Upper lobe of right lung (tissue), 1 donor: ENCODE measurements at places on chromosomes 1 and 21. TPM values are rescaled to one million over a fixed set of nuclear protein-coding genes. Genes with fewer than 3 reads are reported as not detected.

GRCh38 chr1:185373813-185374529 is 56.9 kb upstream of the IVNS1ABP start:
- no peak for DNase-seq

GRCh38 chr21:26888931-26889330 is 43.7 kb upstream of the ADAMTS1 start:
- no peak for DNase-seq

DNA sequence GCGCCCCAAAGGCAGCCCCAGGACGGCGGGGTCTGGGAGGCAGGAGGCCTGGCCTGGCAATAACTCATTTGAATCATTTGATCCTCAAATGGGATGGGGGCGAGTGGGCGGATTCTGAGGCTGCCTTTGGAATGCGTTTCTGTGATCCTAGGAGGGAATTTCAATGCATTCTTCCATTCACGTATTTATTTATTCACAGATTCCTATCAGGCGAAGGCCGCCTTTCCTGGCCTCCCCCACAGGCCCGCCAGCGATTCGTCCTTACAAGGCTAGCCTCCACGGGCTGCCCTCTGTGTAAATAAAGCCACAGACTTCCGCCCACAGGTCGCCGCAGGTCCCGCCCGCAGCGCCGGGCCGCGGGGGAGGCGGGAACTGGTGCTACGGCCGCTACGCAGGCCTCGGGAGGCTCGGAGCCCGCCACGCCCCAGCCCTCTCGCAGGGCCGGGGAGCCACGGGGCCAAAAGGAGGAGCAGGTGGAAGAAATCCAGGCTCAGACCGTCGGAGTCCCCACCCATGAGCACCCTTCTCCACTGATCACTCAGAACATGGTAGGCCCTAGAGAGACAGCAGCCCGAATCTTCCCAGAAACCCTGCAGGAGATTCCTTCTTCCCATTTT is 31.3 kb upstream of the JUN start:
- DNase-seq = peak; percentile 96

- no peak for DNase-seq
These were observed 89.4 kb upstream of the S1PR1 start for GRCh38 chr1:101147381-101147780.

DNA sequence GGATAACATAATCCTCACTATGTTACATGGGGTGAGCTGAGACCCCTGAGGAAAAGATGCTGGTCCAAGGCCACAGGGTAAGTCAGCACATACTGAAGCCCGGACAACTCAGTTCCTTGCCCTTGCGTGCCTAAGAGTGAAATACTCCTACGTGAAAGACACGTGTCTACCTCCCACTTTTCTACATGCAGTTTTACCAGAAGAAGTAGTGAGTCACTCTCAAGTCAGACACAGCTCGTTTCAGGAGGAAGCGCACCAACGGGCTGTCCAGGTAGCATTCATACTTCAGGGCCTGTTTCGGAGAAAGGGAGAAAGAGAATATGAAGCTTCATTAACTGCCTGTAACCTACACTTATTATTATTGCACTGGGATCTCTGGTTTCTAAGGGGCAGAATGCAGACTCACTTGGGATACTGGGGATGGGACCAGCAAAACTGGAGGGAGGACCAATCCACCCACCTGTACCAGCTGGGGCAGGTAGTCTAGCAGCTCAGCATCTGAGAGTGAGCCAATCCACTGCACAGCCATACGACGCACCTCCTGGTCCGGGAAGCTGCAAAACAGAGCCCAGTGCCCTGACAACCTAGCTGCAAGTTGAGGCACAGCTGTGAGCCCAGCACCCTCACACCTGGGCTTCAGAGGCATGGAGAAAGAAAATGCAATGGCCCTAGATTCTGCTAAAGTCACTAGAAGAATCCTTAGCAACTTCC is 32.4 kb upstream of the PPP1R15B start:
- no peak for DNase-seq

GRCh38 chr1:165381745-165382505 is 25.4 kb upstream of the LMX1A start:
- DNase-seq = no peak

- DNase-seq = no peak
These were observed 68.6 kb downstream of the SIPA1L2 start for GRCh38 chr1:232561381-232561780.

DNA sequence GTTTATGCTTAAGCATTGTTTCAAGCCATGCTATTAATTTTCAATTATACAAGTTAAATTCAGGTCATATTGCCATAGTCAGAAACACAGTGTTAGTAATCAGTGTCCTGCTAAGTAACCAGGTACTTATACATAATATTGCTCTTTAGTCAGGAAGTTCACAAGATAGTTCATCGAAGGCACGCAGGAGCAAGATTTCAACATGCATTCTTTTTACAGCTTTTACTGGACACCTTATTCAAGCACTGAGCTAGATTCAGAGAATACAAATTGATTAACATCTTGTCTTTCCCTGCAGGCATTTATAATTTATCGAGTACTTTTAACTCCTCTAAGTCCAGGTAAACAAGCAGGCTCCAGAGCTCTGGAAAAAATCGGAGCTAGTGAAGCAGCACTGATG is 202.3 kb upstream of the BRINP3 start:
- no peak for DNase-seq

GRCh38 chr21:35451276-35451675 is 402.2 kb upstream of the RUNX1 start:
- no peak for DNase-seq

GRCh38 chr1:9717193-9718005 is 65.9 kb downstream of the PIK3CD start:
- peak; percentile 86 for DNase-seq

GRCh38 chr1:161198897-161199431 is at the start of gene ADAMTS4:
ADAMTS4 (minus strand) TSS chr1:161199054; CDS start chr1:161198627, 427 bp downstream.
- no peak for DNase-seq

Gene OPRD1
- total RNA-seq = not detected

Gene KCNC4
- 11.1 TPM for total RNA-seq

Gene TMEM61
- 2.3 TPM for total RNA-seq

Gene ANGPTL7
- 1.1 TPM for total RNA-seq

Gene GBP4
- 32.9 TPM for total RNA-seq

Gene MXRA8
- total RNA-seq = 66.3 TPM

Gene CFAP74
- 0.35 TPM for total RNA-seq

Gene RPL11
- total RNA-seq = 895 TPM

Gene CFHR4
- total RNA-seq = not detected

Gene FCMR
- 12.6 TPM for total RNA-seq

Gene TDRD5
- total RNA-seq = 0.17 TPM
